ENCODE measurements at places on chromosomes 13 and 19. TPM values are rescaled to one million over a fixed set of nuclear protein-coding genes. Genes with fewer than 3 reads are reported as not detected.

The LGALS13 gene
- total RNA-seq: not detected

The CRX gene
- total RNA-seq: not detected

The TPTE2 gene
- not detected for total RNA-seq

The PCSK4 gene
- total RNA-seq: 27.3 TPM

The ZNF700 gene
- 7.6 TPM for total RNA-seq

- no peak for DNase-seq
These were observed 125.9 kb downstream of the SUCLA2 start for GRCh38 chr13:47875201-47875600.

- DNase-seq: no peak
These were observed 1505.9 kb downstream of the PCDH9 start for GRCh38 chr13:65724226-65724625.

GRCh38 chr19:41861116-41861768 lies 1.2 kb downstream of the RPS19 start:
- no peak for DNase-seq

GRCh38 chr19:15563931-15564330 lies 51.1 kb upstream of the CYP4F8 start:
- DNase-seq: no peak

GRCh38 chr19:10284960-10285278 lies 1.8 kb upstream of the ICAM4 start:
- DNase-seq: no peak

- no peak for DNase-seq
These were observed 703.7 kb downstream of the UQCRFS1 start for GRCh38 chr19:28509079-28509895.

GRCh38 chr13:79682164-79682563 lies 201.2 kb downstream of the NDFIP2 start:
- DNase-seq: no peak

- no peak for DNase-seq
These were observed 14.8 kb downstream of the AXL start for GRCh38 chr19:41233748-41234240.
